ENCODE measurements at places on chromosomes 13 and 19. TPM values are rescaled to one million over a fixed set of nuclear protein-coding genes. Genes with fewer than 3 reads are reported as not detected.

The TLE6 gene
- 0.33 TPM for total RNA-seq

The PNMA8A gene
- total RNA-seq = 13.0 TPM

The KCNJ14 gene
- total RNA-seq = 0.37 TPM

The EPS8L1 gene
- 1.8 TPM for total RNA-seq

The LRP3 gene
- 35.2 TPM for total RNA-seq

The C19orf18 gene
- total RNA-seq = not detected

The DAZAP1 gene
- total RNA-seq = 103 TPM

The MYO16 gene
- total RNA-seq = under 0.01 TPM

The PSG1 gene
- 0.62 TPM for total RNA-seq

The SPRED3 gene
- total RNA-seq = 2.4 TPM

The SACS gene
- total RNA-seq = 86.5 TPM

The ZNF791 gene
- total RNA-seq = 17.5 TPM

The PTH2 gene
- total RNA-seq = not detected

The REEP6 gene
- total RNA-seq = 0.44 TPM

The FREM2 gene
- total RNA-seq = under 0.01 TPM

The MBD3L2B gene
- not detected for total RNA-seq

The TGFB1 gene
- 8.7 TPM for total RNA-seq
